ENCODE measurements at places on chromosomes 3 and 15.
A peak's percentile ranks its signal among the peaks of the same experiment; 100 is the strongest.

DNA sequence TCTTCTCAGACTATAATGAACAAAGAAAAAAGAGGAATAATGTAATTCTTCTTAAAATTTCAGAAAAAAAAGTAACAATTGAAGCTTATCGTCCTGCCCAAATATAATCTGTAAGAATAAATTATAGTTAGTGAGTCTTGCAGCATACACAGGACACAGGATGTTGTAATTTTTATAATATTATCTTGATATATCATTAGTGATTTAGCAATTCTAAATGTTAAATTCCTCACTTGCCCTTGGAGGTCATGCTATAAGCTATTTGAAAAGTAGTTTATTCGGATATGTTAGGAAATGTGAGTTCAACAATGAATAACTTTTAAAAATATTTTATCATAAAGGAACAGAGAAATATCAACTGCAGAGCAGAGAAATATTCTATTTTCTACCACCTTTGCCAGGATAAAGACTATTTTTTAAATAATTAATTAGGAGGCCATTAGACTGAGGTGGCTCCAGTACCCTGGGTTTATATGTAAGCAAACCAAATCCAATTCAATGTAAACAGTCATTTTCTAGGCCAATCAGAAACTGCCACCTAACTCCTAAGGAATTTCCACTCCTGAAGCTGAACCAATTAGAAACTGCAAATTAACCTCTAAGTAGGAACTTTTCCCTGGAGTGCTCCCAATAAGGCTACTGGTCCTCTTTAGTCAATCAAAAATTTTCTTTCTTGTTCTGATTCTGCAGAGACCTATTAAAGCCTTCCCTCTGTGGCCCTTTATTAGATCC, 1109.3 kb downstream of the ROBO2 start:
- H3K4me1 ChIP-seq = no peaks in the 10 kb centered on the region
- no peak for DNase-seq
- no peaks in the 10 kb centered on the region for H3K36me3 ChIP-seq
- H3K4me3 ChIP-seq = no peak overlapping the region

GRCh38 chr15:77420610-77421369, at the start of gene HMG20A:
Gene HMG20A (plus strand): TSS chr15:77420888. CDS start chr15:77458408, 37,520 bp downstream.
- H3K4me3 ChIP-seq = peak within 1 kb of the TSS; percentile 97
- no peaks in the 10 kb centered on the region for H3K27me3 ChIP-seq
- peak; percentile 70 for DNase-seq
- H3K27ac ChIP-seq = peak within 1 kb of the TSS; percentile 99

DNA sequence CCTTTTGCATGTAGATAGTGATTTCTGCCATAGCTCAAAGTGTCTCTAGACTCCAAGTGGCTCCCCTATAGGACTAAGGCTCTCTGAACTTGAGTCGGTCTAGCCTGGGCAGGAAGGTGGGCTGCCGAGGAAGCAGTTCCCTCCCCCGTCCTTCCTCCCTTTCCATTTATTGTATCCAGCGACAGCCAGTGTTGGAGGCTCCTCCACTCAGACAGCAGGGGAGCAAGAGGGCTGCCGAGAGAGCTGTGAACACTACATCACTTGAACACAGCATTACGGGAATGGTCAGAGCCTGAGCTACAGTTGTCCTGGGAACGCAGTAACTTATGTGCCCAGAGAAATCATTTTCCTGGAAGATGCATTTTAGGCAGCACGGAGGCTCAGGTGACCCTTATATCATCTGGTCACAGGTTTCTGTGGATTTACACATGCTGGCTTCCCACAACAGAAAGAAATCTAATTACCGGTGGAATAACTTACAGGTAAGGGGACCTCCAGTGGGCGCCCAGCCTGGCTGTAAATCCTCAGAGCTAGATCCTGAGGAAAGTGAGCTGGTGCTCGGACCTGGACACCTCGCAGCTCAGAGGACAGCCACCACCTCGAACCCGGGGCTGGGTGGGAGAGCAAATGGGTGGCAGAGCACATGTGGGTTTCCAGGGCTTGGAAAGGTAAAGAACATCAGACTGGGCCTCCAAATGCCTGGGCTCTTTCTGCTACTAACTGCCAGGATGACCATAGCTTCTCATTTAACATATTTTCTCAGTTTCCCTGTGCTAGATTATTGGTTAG, 197.1 kb downstream of the UACA start:
- peaks cover 17% of the 10 kb centered on the region for H3K27me3 ChIP-seq
- H3K4me1 ChIP-seq = peaks cover 3% of the 10 kb centered on the region
- no peaks in the 10 kb centered on the region for H3K36me3 ChIP-seq

GRCh38 chr3:12455740-12456139, 28.5 kb upstream of the TSEN2 start:
- no peaks in the 10 kb centered on the region for H3K27me3 ChIP-seq
- H3K36me3 ChIP-seq = no peaks in the 10 kb centered on the region
- no peaks in the 10 kb centered on the region for H3K4me1 ChIP-seq
- H3K27ac ChIP-seq = no peak overlapping the region
- no peak for DNase-seq

- H3K4me3 ChIP-seq = no peak overlapping the region
- no peak overlapping the region for H3K27ac ChIP-seq
- no peaks in the 10 kb centered on the region for H3K36me3 ChIP-seq
- H3K27me3 ChIP-seq = no peaks in the 10 kb centered on the region
- no peaks in the 10 kb centered on the region for H3K4me1 ChIP-seq
- DNase-seq = no peak
Observed at GRCh38 chr3:99503350-99503749, 135.0 kb upstream of the COL8A1 start.

GRCh38 chr3:16905704-16906103, 20.9 kb downstream of the PLCL2 start:
- H3K36me3 ChIP-seq = peaks cover 24% of the 10 kb centered on the region
- no peak for DNase-seq
- no peak overlapping the region for H3K27ac ChIP-seq
- H3K4me1 ChIP-seq = peaks cover 70% of the 10 kb centered on the region
- no peaks in the 10 kb centered on the region for H3K27me3 ChIP-seq
- no peak overlapping the region for H3K4me3 ChIP-seq

DNA sequence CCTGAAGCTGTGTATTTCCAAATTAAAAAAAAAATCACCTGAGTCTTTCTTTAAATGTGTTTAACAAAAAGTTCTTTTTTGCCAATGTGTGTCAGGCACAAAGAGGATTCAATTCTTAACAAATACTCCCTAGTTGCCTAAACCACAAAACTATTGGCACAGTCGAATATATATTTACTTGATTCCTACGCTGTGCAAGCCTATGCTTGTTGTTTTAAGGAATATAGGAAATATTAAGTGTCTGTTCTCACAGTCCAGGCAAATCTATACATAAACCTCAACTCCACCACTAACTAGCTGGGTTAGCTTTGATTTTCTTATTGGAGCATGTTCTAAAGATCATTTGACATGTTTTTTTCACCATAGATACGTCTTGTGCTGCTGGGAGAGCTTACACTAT, 571.0 kb downstream of the PYDC2 start:
- DNase-seq = no peak
- H3K4me1 ChIP-seq = no peaks in the 10 kb centered on the region
- no peaks in the 10 kb centered on the region for H3K27me3 ChIP-seq
- no peak overlapping the region for H3K4me3 ChIP-seq

DNA sequence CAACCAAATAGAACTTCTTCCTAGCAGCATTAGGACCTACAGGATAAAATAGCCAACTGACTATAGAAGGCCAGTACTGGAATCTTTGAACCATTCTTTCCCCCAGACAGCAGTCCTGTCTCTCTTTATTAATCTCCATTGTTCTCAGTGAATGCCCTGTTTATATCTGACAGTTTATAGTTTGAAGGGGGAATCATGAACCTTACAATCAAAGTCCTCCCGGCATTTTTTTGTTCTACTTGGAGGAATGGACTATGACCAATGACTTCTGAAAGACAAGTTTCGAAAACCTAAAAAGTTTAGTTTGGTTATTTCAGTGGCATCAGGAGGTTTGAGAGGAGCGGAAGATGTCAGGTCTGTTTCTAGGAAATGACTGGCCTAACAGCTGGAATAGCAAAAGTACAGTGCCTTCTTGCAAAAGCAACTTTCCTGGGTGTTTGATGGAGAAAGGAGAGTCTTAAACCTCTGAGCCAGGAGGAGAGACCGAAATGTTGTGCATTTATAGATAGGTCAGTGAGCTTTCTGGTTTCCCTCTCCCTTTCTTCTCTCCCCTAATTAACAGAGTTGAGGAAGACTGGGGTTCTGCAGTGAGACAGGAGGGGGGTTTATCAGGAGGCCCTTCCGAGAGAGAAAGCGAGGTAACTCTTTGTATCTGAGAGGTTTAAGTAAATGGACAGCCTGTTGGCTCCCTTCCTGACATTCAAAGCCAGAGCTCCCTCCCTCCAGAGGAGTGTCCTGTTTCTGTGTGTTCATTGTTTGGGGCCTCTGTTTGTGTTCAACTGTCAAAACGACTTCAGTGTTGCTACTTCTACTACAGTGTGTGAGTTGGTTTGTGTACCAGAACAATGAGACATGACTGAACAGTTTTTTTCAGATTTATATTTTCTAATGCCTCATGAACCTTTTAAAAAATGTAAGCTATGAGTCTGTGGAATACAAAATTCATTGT, 383.0 kb upstream of the RARB start:
- H3K27me3 ChIP-seq = no peaks in the 10 kb centered on the region
- no peaks in the 10 kb centered on the region for H3K36me3 ChIP-seq
- H3K27ac ChIP-seq = no peak overlapping the region

GRCh38 chr3:50435371-50436113, 67.9 kb downstream of the CACNA2D2 start:
- peak overlapping the region; percentile 2 for H3K27ac ChIP-seq
- no peak for DNase-seq
- no peak overlapping the region for H3K4me3 ChIP-seq
- peaks cover 4% of the 10 kb centered on the region for H3K4me1 ChIP-seq
- H3K36me3 ChIP-seq = no peaks in the 10 kb centered on the region

DNA sequence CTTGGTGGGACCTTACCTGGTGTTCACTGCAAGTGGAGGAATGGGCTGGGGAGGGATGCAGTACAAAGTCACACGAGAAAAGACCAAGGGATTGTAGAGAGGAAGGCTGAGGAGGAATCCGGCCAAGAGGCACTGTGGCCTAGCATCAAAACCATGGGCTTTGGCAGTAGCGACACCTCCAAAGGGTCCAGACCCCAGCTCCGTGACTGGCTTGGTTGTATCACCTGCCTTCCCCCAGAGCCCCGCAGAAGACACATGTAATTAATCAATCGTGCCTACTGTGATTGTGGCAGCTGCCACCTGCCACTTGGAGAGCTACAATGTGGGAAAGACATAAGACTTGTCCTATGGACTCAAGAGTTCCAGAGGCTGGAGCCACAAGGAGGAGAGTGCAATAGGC, 54.7 kb downstream of the ST8SIA2 start:
- DNase-seq = no peak
- no peak overlapping the region for H3K27ac ChIP-seq
- H3K4me3 ChIP-seq = no peak overlapping the region

DNA sequence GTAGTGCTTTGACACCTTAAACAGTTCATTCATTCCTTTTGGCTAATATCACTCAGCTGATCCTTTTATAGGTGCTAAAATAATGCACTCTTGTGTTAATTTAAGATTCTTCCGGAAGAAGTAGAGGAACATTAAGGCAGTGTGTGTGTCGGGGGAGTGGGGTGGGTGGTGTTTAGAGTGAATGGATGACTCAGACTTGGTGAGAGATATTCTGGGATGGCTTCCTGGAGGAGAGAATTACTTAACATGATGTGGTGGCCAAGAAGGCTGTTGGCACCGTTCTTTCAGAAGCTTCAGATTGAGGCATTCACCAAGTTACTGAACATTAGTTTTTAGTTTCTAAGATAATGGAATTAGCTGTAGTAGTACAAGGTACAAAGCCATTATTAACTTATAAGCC, 125.6 kb upstream of the ROPN1 start:
- H3K36me3 ChIP-seq = no peaks in the 10 kb centered on the region
- H3K27ac ChIP-seq = no peak overlapping the region
- peaks cover 6% of the 10 kb centered on the region for H3K27me3 ChIP-seq
- no peak for DNase-seq
- H3K4me3 ChIP-seq = no peak overlapping the region

- H3K36me3 ChIP-seq = no peaks in the 10 kb centered on the region
- no peak overlapping the region for H3K4me3 ChIP-seq
- peaks cover 6% of the 10 kb centered on the region for H3K4me1 ChIP-seq
Observed at GRCh38 chr3:172627057-172627809, 83.6 kb downstream of the NCEH1 start.

DNA sequence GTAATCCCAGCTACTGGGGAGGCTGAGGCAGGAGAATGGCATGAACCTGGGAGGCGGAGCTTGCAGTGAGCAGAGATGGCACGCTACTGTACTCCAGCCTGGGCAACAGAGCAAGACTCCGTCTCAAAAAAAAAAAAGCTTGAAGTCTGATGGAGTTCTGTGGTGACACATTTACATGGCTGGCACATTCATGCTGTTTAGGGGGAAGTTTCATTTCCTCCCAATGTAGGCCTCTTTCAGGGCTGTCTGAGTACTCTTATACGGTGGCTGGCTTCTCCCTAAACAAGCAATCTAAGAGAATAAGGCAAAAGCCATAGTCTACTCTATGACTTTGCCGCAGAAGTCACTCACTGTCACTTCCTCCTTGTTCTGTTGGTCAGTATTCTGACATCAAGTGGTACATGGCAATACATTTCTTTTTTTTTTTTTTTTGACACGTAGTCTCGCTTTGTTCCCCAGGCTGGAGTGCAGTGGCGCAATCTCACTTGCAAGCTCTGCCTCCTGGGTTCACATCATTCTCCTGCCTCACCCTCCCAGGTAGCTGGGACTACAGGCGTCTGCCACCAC, 41.2 kb downstream of the OIP5 start:
- DNase-seq = no peak
- H3K4me3 ChIP-seq = no peak overlapping the region
- H3K36me3 ChIP-seq = peaks cover 68% of the 10 kb centered on the region
- no peaks in the 10 kb centered on the region for H3K27me3 ChIP-seq

DNA sequence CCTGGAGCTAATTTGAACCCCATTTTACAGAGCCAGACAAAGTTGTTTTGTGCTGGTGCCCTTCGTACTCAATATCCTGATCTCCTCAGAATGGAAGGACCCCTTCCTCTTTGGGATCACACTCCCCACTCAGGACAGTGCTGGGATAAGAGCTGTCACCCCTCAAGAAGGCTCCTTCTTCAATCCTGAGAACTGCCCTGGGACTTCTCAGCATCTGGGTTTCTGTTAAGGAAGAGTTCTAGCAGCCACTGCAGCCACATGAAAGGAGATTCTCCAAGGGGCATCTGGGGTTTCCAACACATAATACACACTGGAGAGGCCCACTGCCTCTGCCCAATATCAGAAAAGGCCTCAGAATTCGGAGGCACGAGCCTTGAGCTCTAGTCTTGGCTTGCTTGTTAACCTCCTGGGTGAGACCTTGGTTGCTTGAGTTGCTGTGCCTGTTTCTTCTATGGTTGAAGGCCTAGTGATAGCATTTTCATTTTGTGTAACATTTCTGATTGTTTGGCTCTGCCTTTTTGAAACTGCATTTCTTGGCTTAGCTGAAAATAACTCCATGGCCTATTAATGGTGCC, 78.8 kb upstream of the NMNAT3 start:
- H3K27ac ChIP-seq = no peak overlapping the region
- no peaks in the 10 kb centered on the region for H3K27me3 ChIP-seq

- H3K4me1 ChIP-seq = no peaks in the 10 kb centered on the region
- peaks cover 2% of the 10 kb centered on the region for H3K27me3 ChIP-seq
- H3K27ac ChIP-seq = no peak overlapping the region
- no peak overlapping the region for H3K4me3 ChIP-seq
- DNase-seq = no peak
- no peaks in the 10 kb centered on the region for H3K36me3 ChIP-seq
Observed at GRCh38 chr3:160049565-160049964, 60.9 kb downstream of the IL12A start.

- peak overlapping the region; percentile 8 for H3K4me3 ChIP-seq
- peaks cover 11% of the 10 kb centered on the region for H3K36me3 ChIP-seq
- DNase-seq = peak; percentile 58
- peaks cover 3% of the 10 kb centered on the region for H3K27me3 ChIP-seq
Observed at GRCh38 chr15:89068325-89068784, 19.9 kb upstream of the ABHD2 start.

- DNase-seq = no peak
- H3K4me3 ChIP-seq = no peak overlapping the region
- no peak overlapping the region for H3K27ac ChIP-seq
Observed at GRCh38 chr15:55775316-55775715, 32.4 kb upstream of the PRTG start.

Measured in activated CD8-positive, alpha-beta T cell treated with anti-CD3 and anti-CD28 coated beads, Interleukin-2, amount 10 ng/mL, durations not matched to agents 7 days and 5 days (primary cell).